ENCODE measurements at places on chromosomes 1 and 21.

DNA sequence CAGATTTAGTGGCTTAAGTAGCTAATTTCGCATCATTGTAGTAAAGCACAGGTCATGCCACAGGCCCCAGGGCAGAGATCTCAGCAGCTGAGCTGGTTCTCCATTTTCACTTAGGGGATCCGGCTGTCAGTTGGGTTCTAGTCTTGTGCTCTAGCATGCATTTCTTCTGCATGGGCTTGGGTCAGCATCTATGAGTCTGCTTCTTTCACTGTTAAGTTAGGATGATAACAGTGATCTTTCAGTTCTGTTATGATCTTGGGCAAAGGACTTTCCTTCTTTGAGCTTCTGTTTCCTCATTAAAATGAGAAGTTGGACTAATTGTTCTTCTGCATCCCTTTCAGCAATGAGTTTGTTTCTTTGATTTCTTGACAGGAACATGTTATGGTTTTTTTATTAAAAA, 123.6 kb upstream of the DNAH14 start:
- DNase-seq: no peak

GRCh38 chr1:184614667-184615066, 140.0 kb downstream of the EDEM3 start:
- DNase-seq: no peak

DNA sequence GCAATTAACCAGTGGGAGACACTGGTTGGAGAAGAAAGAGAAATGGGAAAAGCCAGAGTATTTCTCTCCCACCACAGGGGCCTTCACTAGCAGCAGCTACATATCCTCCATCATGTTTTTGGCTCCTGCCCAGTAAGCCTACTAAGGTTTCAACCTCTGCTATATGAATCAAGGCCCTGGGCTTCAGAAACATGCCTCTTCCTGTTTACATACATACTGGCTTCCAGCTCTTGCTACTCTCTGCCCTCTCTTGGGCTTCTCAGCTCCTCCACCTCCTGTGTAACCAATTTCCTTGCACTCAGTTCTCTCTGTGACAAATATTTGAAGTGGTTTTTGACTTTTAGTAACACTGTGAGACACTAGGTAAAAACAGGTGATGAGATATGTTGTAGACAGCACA, 80.8 kb downstream of the LRRC7 start:
- no peak for DNase-seq

DNA sequence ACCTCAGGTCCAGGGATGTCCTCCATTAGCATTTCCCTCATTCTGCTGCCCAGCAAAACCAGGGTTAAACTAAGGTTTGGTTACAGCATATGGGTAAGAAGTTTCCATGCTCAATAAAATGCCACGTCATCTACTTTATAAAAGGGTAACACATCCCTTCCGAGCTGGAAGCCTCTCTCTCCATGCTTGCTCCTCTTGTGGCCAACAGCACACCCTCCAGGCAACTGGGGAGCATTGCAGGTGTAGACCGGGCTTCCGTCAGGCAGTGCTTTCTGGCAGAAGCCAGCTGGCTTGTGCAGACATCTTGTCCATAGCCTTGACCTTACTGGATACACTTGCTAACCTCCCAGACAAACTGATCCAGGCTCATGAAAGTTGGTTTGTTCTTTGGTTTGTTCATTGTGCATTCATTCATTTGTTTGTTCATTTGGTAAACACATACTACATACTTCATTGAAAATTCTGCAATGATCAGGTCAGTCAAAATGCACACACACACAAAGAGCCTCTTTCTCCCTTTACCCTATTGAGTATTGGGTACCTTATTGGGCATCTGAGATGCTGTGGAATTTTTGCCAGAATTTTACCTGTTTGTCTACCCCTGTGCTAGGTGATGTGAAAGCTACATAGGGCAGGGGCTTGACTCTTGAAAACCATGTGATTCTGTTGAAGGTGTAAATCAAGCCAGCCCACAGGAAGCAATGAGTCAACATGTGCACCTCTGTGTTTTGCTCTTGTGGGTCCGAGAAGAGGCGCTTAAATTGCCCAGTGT, 422.8 kb downstream of the CAMTA1 start:
- DNase-seq: no peak

GRCh38 chr21:34335316-34335715, 28.5 kb upstream of the KCNE2 start:
- DNase-seq: no peak

- no peak for DNase-seq
Observed at GRCh38 chr1:223331929-223332328, 32.0 kb downstream of the SUSD4 start.

DNA sequence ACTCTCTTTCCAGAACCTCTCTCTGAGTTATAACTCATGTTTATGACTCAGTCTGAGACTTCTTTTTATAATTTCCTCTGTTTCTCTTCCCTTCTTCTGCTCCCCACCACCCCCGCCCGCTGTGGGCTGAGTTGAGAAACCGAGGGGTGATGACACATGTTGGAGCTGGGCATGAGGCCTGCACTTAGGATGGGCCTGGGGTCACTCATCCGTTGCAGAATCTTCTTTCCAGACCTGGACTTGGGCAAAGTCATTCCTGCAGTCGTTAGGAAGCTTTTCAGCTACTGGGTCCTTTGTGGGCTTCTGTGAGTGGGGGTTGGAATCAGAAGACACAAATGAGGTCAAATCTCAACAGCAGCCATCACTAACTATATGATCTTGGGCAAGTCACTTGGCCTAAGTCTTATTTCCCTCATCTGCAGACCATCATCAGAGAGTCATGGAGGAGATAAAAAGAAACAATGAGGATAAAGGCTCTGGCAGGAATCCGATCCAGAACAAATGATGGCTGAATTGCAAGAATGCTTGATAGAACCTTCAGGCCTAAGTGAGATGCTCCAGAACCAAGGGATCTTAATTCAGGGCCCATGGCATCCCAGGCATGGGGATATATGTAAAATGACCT, 53.4 kb downstream of the RPS6KA1 start:
- no peak for DNase-seq

GRCh38 chr1:203178821-203179666, 3.4 kb upstream of the MYBPH start:
- no peak for DNase-seq

DNA sequence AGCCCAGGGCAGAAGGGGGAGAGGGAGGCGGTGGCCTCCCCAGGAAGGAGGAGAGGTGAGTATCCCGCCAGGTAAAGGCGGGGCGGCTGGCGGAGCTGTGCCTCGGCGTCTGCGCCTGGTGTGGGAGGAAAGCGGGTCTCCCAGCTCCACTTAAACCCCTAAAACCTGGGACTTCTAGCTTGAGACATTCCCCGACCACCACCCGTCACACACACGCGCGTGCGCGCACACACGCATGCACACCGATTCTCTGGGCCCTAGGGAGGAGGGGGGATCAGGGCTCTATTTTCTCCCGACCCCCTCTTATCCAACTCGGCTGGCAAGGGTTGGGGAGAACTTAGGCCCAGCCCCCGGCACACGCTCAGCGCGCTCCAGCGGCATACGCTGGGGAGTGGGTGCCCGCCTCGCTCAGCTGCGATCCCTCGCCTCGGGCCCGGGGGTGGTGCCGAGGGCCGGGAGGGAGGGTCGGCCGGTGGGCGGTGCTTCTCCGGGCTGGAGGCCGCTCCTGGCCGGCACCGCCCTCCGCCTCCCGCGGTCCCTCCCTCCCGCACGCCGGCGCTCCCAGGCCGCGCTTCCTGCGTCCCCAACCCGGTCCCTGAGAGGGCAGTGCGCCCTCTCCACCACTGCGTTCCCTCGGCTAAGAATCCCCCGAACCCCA, at the start of gene TMEM51:
TMEM51 (plus strand) TSS at position 564 of the 658 bp plus-strand sequence. CDS start 61,341 bp downstream, outside the sequence.
- no peak for DNase-seq

DNA sequence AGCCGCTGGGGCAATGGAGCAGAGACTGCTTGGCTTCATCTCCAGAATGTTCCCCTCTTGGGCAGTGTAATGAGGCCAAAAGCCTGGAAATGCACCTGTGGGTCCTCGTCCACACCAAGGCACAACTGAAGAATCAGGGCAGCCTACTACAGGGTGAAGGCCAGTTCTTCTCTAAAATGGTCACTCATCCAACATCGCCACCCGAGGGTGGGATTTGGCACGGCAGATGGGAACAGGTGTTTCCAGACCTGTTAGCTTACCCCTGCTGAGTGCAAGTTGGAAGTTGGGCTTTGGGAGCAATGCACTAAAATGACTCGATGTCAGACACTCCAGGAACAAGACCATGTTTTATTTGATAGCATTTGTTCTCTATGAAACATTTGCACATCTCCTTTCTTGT, 543.7 kb downstream of the NPHP4 start:
- DNase-seq: no peak

- DNase-seq: no peak
Observed at GRCh38 chr1:35646043-35646442, 4.7 kb upstream of the PSMB2 start.

DNA sequence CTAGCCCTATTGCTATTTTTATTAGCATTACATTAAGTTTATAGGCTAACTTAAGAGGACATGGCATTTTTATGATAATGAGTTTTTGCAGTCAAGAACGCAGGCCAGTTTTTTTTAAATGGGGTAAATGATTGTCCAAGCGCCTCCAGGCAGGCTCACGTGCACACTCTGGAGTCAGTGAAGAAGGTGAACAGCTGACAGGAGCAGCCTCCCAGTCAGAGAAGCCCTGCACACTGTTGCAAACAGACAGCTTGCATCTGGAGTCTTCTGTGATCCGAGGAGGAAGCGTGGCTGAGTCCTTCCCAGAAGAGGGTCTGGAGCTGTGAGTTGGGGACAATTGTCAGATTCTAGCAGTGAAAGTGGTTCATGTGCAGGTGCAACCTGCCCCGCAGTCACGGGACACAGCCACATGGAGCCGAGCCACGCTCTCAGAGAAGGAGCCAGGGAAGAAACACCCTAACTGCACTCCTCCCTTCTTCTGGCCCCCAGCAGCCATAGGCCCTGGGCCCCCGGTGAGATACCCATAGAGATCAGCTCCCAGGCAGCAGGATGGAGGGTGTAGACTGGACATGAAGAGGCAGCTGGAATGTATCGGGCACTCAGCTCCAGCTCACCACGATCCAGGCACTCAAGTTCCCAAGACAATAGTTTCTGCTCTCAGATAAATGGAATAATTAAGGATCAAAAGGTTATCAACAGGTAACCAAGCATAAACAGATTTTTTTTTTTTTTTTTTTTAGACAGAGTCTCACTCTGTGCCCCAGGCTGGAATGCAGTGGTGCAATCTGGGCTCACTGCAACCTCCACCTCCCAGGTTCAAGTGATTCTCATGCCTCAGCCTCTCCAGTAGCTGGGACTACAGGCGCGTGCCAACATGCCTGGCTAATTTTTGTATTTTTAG, 26.4 kb downstream of the CAPN2 start:
- DNase-seq: no peak

DNA sequence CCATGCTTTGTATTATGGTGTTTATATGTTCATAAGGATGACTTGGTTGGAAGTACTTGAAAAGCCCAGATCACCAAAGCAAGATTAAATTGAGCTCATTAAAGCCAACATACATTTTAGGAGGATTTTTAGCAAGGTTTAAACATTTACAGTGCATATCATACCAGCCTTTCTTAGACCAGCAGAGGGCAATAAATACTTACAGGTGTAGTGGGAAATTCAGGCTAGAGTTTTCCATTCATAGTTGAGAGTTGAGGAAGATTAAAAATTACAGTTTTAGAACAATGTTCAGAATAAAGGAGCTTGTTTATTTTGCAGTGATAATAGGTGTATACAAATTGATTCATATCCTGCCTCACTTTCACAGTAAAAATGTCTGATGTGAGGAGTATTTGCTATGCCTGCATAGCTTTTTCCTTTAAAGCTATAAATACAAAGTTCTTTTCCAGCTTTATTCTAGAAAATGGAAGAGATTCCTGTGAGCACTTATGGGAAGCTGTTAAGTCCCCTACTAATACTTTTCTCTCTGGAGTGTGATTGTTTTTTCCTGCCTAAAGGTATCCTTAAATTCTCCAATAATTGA, 35.3 kb downstream of the DTL start:
- DNase-seq: no peak

- no peak for DNase-seq
Observed at GRCh38 chr1:54558434-54559030, 10.5 kb downstream of the ACOT11 start.

- DNase-seq: no peak
Observed at GRCh38 chr1:49694251-49694827, 329.4 kb downstream of the AGBL4 start.

- no peak for DNase-seq
Observed at GRCh38 chr1:21121764-21122471, 54.8 kb downstream of the EIF4G3 start.

GRCh38 chr1:79082233-79082632, 75.7 kb upstream of the ADGRL4 start:
- no peak for DNase-seq
